Stimulated activated CD4-positive, alpha-beta T cell treated with anti-CD3 and anti-CD28 coated beads, Interleukin-12 subunit alpha, Interleukin-12 subunit beta, amount 100 ng/mL, for 48 hours (primary cell): ENCODE measurements at places on chromosomes 16 and 17.
A peak's percentile ranks its signal among the peaks of the same experiment; 100 is the strongest.

- DNase-seq = no peak
Observed at GRCh38 chr16:65481956-65482355, 360.1 kb upstream of the CDH11 start.

- no peak for DNase-seq
Observed at GRCh38 chr16:1647856-1648255, 30.2 kb upstream of the JPT2 start.

- DNase-seq = no peak
Observed at GRCh38 chr16:64712026-64712425, 409.8 kb downstream of the CDH11 start.

GRCh38 chr17:1272701-1273100 is 2.5 kb downstream of the BHLHA9 start:
- DNase-seq = no peak

GRCh38 chr17:19569785-19570543 is 36.3 kb downstream of the SLC47A1 start:
- no peak for DNase-seq

- no peak for DNase-seq
Observed at GRCh38 chr16:55323637-55324271, at the start of gene IRX6. IRX6 (plus strand) TSS chr16:55324203; CDS start chr16:55325092, 889 bp downstream.

GRCh38 chr17:66459811-66460270 is 157.4 kb downstream of the PRKCA start:
- DNase-seq = peak; percentile 10

DNA sequence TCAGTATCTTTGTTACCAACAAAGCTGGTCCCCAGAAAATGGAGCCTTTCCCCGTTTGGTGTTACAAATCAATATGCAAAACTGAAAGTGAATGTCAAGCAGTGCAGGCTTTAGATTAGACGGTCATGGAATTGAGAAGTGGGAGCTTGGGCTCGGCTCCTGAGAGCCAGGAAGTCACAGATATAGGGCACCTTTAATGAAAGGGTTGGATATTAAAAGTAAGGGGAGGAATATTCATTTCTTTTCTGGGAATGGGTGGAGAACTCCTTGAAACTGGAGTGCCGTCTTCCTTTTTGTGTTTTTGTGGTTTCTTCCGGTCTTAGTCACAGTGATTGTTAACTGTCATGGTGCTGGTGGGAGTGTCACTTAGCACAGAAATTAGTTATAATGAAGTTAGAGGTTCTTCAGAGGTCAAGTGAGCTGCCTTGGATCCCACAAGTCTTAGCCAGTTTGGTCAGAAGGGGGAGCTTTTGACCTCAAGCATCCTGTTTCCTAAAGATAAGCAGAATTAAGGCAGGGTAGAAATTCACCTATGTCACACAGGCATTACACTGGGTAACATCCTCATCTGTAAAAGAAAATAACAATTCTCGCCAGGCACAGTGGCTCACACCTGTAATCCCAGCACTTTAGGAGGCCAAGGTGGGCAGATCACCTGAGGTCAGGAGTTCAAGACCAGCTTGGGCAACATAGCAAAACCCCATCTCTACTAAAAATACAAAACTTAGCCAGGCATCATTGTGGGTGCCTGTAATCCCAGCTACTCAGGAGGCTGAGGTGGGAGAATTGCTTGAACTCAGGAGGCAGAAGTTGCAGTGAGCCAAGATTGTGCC is 9.6 kb upstream of the EIF1 start:
- DNase-seq = peak; percentile 48

GRCh38 chr16:50615891-50616290 is 65.2 kb downstream of the SNX20 start:
- DNase-seq = no peak

- DNase-seq = no peak
Observed at GRCh38 chr17:34840750-34841149, 120.5 kb downstream of the CCT6B start.

DNA sequence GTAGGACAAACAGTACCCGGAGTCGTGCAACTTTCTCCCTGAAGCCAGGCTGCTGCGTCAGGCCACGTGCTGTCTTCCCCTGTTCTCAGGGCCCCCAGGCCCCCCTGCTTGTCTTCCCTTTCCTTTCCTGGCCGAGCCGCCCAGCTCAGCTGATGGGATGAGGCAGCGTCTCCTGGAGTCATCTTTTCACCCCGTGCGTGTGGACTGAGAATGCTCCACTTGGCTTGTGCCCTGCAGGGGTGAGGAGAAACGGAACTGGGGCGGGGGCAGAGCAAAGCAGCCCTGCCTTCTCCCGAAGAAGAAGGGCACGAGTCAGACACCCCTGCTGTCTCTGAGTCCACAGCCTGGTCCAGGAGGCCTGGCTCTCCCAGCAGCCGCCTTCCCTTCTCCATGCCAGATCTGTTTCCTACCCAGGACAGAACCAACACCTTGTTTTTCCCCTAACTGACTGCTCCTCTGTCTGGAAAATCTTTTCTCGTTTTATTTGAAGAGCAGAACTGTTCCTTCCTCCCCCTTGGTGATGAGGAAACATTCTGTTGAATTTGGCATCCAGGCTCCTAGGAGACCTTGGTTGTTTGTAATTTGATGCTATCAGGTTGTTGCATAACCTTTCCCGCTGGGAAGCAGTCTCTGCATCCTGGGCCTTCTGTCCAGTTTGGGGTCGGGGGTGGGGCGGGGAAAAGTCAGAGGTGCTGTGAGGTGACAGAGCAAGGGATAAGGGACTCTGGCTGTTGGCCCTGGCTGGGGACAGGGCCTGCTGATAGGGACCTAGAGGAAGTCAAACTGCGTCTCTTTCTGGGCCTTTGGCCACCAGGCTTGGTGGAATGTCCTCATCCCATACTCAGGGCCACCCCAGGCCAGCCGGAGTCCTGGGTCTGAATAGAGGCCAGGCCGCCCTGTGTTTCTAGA is 78.8 kb downstream of the WIPI1 start:
- no peak for DNase-seq

DNA sequence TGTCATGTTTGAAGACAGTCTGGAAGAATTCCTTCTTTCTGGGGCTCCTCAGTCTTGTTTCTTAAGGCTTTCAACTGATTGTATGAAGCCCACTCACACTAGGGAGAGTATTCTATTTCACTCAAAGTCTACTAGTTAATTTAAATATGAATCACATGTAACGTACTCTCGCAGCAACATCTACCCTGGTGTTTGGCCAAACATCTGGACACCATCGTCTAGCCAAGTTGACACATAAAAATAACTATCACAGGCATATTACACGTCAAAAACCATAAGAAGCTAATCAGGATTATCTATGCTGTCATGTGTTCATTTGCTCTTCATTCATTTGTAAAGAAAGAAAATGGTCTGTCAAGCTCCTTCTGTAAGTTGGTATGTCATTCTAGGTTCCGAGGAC is 787.4 kb downstream of the KCNJ2 start:
- no peak for DNase-seq

GRCh38 chr16:27951489-27952120 is 111.9 kb downstream of the GSG1L start:
- no peak for DNase-seq
